ENCODE measurements at places on chromosomes 12 and 14. TPM values are rescaled to one million over a fixed set of nuclear protein-coding genes. Genes with fewer than 3 reads are reported as not detected.

Gene TMPRSS12
- not detected for total RNA-seq

Gene SSTR1
- not detected for total RNA-seq

Gene TCL1A
- not detected for total RNA-seq

Gene P2RX2
- total RNA-seq, result not detected

Gene C1R
- 34.9 TPM for total RNA-seq

Gene ADCY6
- total RNA-seq, result 16.4 TPM

Gene TAS2R20
- 0.07 TPM for total RNA-seq

Gene RPL10L
- not detected for total RNA-seq

Gene SUSD6
- 6.7 TPM for total RNA-seq

Gene CATSPERB
- not detected for total RNA-seq

Gene STAB2
- total RNA-seq, result not detected

Gene ACACB
- total RNA-seq, result 9.1 TPM

Gene RND1
- total RNA-seq, result 17.8 TPM

Gene KERA
- total RNA-seq, result not detected

Gene PROX2
- not detected for total RNA-seq

Gene TRIM9
- 10.5 TPM for total RNA-seq

Gene A2M
- not detected for total RNA-seq

Gene C1S
- 41.1 TPM for total RNA-seq

Gene PHETA1
- 9.2 TPM for total RNA-seq

Gene CD69
- not detected for total RNA-seq

Gene RTL1
- total RNA-seq, result 0.26 TPM

Gene SLCO1B3
- total RNA-seq, result 14.9 TPM

Gene DENR
- 57.4 TPM for total RNA-seq

Gene SERPINA10
- 0.04 TPM for total RNA-seq

Gene RIPK3
- not detected for total RNA-seq

Gene ANO2
- total RNA-seq, result not detected

Gene KRT3
- total RNA-seq, result 0.07 TPM

Gene PZP
- not detected for total RNA-seq

Gene CACNB3
- total RNA-seq, result 39.7 TPM

Gene MYF6
- not detected for total RNA-seq

Gene PMCH
- total RNA-seq, result not detected

Measured in A549 treated with CORT108297 at 1 μM for 4 hours (cell line).